ENCODE measurements at places on chromosomes 3 and 15.

- no peak for DNase-seq
These were observed 13.4 kb downstream of the ITPR1 start for GRCh38 chr3:4506559-4507023.

DNA sequence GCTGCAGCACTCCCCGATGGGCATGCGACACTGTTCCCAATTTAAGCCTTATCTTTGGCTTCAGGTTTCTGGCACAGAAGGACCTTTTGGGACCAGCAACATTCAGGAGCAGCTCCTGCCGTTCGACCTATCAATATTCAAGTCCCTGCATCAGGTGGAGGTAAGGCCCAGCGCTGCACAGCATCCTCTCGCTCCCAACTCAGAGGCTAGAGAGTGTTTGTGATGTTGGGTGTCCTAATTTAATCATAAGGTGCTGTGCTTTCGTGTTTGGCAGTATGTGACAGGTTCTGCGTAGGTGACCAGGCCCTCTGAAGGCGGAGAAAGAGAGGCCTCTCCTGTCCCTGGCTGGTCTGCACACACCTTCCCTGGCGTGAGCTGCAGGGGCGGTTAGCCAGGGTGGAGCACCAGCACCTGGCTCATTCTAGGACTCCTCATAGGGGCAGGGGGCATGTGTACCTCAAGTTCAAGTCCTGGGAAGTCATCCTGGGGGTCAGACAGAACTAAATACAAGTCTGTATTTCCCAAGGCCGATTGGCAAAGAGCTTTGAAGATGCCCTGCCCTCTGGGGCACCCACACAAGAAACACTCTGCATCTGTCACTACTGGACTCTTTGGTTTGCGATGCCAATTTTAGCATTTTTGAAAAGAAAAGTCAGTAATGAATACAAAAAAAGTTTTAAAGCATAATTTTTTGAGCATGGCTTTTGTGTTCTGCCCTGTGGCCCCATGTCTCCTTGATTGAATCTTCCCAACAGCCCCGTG, 17.0 kb downstream of the NISCH start:
- no peak for DNase-seq

DNA sequence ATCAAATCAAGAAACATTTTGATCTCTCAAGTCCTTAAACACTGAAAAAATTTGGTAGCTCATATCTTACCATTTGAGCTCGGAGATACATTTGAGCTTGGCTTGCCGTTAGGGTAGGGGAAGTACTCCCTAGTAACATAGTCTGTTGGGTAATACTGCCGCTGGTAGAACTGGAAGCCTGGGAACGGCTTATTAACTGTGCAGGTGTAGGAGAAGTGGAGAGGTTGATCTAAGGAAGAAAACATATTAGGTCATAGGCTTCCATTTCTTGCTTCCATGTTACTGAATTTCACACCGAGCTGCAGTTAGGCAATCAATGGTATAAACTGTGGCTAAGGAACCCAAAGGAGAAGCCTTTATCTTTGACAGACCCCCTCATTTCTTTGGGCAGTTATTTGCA, 32.5 kb downstream of the PHC3 start:
- peak; percentile 82 for DNase-seq

DNA sequence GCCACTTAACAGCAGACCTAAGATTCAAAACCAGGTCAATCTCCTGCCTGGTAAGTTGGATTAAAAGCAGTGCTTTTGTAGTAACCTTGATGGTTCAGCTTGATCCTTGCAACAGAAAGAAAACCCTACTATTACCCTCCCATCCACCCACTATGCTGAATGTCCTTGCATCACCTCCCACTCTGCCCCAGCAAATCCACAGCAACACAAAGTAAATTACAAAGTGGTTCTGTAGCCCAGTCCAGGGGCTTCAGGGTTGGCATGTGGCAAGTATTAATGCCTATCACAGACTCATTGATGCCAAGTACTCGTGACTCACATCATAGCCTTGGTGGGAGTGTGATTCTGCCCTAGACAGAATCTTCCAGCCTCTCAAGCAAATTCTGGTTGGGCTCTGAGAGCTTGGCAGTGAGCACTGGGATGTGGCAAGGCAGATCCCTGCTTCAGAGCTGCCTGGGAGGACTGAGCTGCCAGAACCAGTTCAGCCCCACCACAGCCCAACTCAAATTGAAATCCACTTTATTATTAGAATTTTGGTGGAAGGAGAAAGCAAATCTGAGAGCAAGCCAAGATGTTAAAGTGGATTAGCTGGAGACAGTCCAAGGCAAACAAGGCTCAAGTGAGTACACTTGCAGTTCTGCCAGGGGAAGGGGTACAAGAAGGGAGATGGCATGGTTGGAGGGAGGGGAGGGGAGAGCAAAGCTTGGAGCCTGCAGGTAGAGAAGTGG, 225.8 kb upstream of the UMPS start:
- DNase-seq: no peak

GRCh38 chr15:95132774-95133173, 901.4 kb downstream of the MCTP2 start:
- no peak for DNase-seq

GRCh38 chr15:92571824-92572223, 83.8 kb downstream of the FAM174B start:
- no peak for DNase-seq

GRCh38 chr3:128278761-128279600, 125.7 kb downstream of the EEFSEC start:
- DNase-seq: no peak

- no peak for DNase-seq
These were observed 43.5 kb downstream of the UBE2E2 start for GRCh38 chr3:23246651-23247050.

DNA sequence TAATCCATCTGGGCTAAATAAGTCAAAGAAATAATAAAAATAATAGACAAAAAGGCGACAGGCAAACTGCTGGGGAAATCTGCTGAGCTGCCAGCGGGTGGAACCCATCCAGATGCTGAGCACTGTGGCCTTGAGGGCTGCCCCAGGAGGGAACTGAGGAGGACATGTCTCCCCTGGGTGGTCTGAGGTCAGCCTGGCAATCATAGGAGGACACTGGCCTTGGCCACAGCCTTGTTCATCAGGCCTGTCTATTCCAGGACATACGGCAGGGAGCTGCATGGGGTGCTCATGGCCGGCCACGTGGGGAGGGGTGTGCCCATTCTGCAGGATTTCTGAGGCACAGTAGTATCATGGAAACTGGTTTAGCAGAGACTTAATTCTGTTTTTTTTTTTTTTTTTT, 21.5 kb upstream of the SNRPA1 start:
- no peak for DNase-seq

DNA sequence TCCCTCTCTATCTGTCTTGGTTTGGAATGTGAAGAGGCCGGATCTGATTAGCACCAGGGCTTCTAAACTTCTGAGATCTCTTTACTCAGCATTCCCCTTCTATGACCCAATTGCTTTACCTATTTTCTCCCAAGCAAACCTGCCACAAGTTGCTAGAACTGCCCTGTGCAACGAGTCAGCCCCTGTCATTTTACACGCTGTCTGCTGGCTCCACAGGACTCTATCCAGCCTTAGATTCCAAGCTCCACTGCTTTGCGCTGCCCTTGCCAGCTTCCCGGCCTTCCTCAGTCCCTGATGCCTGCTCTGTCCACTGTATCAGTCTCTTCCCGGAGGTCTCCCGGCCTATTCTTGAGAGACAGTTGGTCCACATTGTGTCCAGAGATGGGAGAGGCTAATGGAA, 12.3 kb downstream of the CEP19 start:
- DNase-seq: no peak

DNA sequence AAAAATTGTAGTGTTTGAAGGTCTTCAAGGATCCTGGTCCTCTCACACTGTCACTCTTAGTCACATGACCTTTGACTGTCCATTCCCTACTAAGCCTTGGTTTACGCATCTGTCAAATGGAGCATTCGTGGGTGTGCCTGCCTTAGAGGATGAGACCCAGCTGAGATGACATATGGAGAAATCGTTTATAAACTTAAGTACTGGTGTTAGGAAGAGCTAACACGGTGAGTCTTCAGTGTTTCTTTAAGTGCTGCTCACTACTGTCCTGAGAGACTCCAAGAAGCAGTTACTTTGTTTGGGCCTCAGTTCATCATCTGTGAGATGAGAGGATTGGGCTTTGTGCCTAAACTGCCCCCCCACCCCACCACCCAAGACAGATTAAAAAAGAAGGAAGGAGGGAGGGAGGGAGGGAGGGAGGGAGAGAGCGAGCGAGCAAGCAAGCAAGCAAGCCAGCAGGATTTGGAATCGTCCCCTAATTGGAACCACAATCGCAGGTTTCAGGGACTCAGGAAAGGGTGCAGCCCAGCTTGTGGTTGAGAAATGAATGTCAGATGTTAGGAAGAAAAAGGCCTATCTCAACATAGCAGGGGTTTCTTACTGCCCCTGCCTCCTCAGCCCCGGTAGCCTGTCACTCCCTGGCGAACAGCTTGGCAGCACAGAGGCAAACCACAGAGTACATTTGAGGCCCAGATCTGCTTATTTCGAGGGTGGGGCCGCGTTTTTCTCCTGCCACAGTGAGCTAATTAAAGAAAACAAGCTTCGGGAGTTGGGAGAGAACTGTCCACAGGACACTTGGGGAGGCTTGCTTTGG, 32.7 kb downstream of the SMAD3 start:
- DNase-seq: peak; percentile 60

DNA sequence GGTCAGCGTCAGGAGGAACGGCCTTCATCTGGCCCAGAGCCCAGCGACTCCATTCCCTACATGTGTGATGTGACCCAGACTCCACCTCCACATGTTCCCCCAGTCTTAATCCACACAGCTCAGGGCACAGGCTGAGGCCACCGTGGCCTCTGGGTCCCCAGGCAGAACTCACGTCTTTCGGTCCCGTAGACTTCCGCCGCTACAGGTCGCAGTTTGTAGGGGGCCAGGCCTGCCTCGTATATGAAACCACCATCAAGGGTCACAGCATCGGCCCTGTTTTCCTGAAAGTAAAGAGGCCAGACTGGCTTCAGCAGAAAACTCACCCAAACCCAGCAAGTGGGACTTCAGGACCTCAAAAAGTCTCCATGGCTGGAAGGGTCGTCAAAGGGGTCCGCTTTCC, 8.6 kb downstream of the LTF start:
- no peak for DNase-seq

GRCh38 chr3:154095832-154096421, 25.3 kb upstream of the ARHGEF26 start:
- DNase-seq: no peak

DNA sequence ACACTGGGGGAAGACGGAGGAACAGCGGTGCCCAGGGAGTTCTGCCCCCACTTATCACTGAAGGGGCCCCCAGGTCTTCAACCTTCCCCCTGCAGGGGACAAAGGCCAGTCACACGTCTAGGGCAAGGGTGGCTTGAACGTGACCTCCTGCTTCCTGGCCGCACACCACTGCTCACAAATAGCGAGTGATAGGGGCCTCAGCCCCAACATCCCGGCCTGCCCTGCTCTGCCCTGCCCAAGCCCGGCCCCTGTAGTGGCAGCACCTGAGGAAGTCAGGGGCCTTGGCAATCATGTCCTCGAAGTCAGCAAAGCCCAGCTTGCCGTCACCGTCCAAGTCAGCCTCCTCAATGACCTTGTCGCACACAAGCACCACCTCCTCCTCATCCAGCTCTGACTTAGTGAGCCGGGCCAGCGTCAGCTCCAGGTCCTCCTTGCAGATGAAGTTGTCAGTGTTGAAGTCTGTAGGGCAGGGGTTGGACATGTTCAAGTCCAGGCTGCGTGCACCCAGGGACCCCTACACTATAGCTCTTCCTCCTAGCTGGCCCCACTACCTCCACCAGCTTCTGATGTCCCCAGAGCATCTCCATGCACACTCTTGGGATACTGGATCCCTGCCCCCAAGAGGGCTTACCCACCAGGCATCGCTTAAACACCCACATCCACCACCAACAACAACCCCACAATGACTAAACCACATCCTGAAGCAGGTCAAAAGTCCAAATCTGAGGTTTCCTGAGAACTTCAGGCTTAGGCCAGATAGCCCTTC, 13.3 kb downstream of the SH2D7 start:
- DNase-seq: no peak

DNA sequence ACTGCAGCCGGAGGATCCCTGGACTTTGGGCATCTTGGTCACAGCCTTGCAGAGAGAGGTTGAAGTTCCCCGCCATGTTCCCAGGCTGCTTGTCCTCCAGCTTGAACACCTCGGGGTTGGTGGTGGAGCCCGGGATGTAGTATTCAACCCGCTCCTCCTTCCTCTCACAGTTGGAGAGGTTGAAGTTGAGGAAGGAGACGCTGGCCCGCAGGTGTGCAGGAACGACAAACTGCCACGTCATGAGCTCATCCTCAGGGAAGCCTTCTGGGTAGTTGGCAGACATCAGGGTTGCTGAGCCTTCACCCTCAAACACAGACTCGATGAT, 35.7 kb downstream of the CDCP1 start:
- DNase-seq: no peak

- no peak for DNase-seq
These were observed 53.8 kb downstream of the CMSS1 start for GRCh38 chr3:99871231-99872045.

GRCh38 chr15:77482570-77482969, 61.9 kb downstream of the HMG20A start:
- no peak for DNase-seq

DNA sequence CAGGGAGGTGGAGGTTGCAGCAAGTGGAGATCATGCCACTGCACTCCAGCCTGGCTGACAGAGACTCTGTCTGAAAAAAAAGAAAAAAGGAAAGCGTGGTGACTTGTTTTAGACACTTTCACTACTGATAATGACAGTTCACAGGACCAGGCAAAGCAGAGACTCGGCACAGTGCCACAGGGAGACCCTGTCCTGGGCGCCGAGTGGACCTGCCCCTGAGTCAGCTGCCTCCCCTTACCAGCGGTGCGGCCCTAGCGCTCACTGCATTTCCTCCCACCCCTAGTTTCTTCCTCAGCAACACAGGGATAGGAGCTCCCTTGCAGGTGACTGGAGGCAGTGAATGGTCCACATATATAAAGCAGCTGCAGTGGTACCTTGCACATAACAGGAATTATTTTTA, 38.7 kb upstream of the NSMCE3 start:
- DNase-seq: no peak

DNA sequence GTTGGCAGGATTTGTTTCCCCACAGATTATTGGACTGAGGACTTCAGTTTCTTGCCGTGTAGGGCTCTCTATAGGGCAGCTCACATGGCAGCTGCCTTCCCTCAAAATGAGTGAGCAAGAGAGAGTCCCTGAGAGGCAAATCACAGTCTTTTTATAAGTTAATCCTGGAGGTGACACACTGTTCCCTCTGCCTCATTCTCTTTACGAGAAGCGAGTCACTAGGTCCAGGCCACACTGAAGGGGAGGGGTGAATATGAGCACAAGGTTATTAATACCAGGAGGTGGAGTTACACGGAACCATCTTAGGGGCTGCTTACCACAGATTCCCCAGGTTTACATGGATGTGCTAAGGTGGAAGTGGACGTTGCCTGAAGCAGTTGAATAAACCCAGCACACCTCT, 77.0 kb downstream of the LPP start:
- DNase-seq: no peak

GRCh38 chr3:156187146-156187769, 66.9 kb downstream of the KCNAB1 start:
- no peak for DNase-seq

- DNase-seq: no peak
These were observed 8.4 kb upstream of the RTP1 start for GRCh38 chr3:187188931-187189330.

GRCh38 chr15:25385986-25386385, 52.8 kb downstream of the UBE3A start:
- DNase-seq: no peak
